Left renal pelvis (tissue), 4 donors: ENCODE measurements at places on chromosomes 2 and 18. TPM values are rescaled to one million over a fixed set of nuclear protein-coding genes. Genes with fewer than 3 reads are reported as not detected.

Gene VWA3B
- polyA plus RNA-seq, result 0.26 TPM

GRCh38 chr18:76348267-76349066, 146.6 kb downstream of the ZNF516 start:
- no peak for DNase-seq

DNA sequence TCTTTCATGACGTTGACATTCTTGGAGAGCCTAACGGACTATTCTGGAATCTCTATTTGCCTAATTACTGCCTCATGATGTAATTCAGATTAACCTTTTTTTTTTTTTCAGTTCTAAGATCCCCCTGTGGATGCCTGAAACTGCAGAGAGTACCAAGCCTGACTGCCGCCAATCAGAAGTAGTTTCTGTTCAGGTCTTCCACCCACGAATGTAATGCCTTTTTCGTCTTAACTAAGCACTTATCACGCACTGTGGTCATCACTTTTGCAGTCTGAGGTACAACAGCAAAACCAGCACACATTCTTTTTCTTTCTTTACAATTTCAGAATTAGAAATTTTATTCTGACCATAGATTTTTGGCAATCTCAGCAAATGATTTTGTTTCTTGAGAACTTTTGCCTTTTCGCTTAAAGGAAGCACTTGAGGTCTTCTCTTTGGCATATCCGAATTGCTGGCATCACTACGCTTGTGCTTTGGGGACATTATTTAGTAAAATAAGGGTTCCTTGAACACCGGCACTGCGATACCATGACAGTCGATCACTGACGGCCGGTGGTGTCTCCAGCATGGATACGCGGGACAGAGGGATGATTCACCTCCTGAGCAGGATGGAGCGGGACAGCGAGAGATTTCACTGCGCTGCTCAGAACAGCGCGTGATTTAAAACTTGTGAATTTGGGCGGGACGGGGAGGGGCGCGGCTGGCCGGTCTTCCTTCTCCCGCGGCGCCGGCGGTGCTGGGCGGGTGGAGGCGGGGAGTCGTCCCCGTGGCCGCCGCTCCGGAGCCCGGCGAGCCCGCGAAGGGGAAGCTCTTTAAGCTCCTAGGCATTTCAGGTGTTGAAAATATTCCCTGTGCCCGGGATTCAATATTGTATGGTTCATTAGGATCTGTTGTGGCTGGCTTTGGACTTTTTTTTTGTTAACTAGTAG, 32.0 kb upstream of the GPR55 start:
- DNase-seq, result no peak

DNA sequence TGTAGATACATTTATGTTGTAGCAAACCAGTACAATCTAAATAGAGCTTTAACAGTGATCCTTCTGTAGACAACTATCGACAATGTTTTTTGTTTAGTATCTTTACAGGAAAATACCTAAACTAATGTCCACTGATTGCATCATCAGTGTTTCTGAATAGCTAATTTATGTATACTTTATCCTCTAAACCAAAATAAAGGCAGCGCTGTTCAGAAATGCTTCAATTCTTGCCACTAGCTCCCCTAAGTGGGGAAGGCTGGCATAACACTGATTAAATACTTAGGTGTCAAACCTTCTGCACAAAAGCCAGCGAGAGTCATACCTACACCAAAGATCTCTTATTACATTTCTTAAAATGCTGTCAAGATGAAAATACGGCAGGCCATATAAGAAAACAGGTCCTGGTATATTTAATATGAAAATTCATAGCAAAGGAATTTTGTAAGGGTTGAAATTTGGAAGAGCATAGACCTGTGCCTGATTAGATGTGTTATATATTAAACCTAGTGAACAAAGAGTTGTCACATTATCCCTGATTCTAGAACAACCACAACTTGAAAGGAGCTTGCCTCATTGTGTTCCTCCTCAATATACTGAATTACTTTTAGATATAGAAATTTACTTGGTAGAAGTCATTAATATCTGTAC, 1693.4 kb upstream of the SLC39A10 start:
- no peak for DNase-seq

Gene CD207
- polyA plus RNA-seq, result 0.09 TPM
